ENCODE measurements at places on chromosomes 6 and 20. TPM values are rescaled to one million over a fixed set of nuclear protein-coding genes. Genes with fewer than 3 reads are reported as not detected.

DNA sequence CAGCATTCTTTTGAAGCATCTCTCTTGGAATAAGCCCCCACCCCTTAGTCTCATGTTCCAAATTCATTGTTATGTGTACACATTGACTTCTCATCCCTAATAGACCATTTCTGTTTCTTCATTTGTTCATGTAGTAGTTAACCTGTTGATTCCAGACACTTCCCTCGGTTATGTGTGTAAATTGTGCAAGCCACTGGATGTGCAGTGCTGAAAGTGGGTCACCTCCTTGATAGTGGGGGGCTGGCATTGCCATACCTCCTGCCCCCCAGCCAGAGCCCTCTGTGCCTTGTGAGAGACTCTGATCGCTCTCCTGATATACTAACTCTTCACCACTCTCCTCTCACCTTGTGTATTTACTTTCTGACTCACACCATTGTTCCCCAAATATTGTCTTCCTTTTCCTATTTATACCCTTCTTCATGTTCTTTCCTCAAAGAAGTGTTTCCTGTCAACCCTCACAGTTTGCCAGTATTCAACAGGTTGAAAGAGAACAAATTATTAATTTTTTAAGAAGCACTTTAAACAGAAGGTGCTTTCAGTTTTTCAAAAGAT is 59.0 kb downstream of the HIVEP1 start:
- no peak overlapping the region for H3K27ac ChIP-seq
- no peaks in the 10 kb centered on the region for H3K27me3 ChIP-seq
- H3K4me1 ChIP-seq = peaks cover 19% of the 10 kb centered on the region
- no peak overlapping the region for H3K4me3 ChIP-seq
- no peak for DNase-seq

- no peak overlapping the region for H3K27ac ChIP-seq
- no peak overlapping the region for H3K4me3 ChIP-seq
- H3K27me3 ChIP-seq = no peaks in the 10 kb centered on the region
- peaks cover 7% of the 10 kb centered on the region for H3K36me3 ChIP-seq
- DNase-seq = no peak
- H3K4me1 ChIP-seq = peaks cover 9% of the 10 kb centered on the region
Observed at GRCh38 chr6:82205930-82206392, 41.6 kb downstream of the IBTK start.

DNA sequence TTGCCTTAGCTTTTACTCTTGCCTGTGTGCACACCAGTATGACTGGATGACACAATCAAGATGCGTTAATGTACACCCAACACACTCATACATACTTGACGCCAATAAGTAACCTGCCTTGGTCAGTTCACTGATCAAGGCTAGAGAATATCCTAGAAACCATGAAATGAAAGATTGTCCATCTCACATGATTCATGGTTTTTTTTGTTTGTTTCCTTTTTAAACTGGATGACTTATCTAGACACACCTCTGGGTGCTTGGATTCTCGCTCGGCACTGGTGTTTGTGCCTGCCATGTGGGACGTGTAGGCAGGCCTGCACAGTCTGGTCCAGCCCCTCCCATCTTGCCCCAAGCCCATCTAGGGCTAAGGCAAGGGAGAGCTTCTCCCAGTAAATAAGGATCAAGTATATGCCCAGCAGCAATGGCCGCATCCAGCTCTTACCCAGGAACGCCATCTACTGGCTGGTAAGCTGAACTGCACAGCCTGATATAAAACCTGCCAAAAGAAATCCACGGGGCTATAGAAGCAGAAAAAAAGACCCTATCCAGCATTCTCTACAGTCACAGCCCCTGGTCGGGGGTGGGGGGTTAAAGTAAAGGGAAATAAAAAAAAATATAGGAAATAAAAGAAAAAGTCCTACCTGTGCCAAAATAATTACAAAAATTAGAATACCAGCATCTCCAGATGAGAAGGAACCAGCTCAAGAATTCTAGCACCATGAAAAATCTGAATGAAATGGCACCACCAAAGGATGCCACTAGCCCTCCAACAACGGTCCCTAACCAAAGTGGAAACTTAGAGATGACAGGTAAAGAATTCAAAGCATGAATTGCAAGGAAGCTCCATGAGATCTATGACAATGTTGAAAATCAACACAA is 73.3 kb downstream of the OTOR start:
- H3K27me3 ChIP-seq = peaks cover 7% of the 10 kb centered on the region
- H3K36me3 ChIP-seq = peaks cover 5% of the 10 kb centered on the region
- no peaks in the 10 kb centered on the region for H3K4me1 ChIP-seq
- no peak overlapping the region for H3K4me3 ChIP-seq
- peak; percentile 32 for DNase-seq
- H3K27ac ChIP-seq = no peak overlapping the region

GRCh38 chr20:61968932-61969331 is 96.7 kb downstream of the TAF4 start:
- no peaks in the 10 kb centered on the region for H3K4me1 ChIP-seq
- peaks cover 6% of the 10 kb centered on the region for H3K36me3 ChIP-seq
- H3K4me3 ChIP-seq = no peak overlapping the region
- DNase-seq = no peak
- no peak overlapping the region for H3K27ac ChIP-seq

- H3K27me3 ChIP-seq = no peaks in the 10 kb centered on the region
- peak overlapping the region; percentile 72 for H3K27ac ChIP-seq
- H3K4me1 ChIP-seq = peaks cover 7% of the 10 kb centered on the region
- H3K4me3 ChIP-seq = peak overlapping the region; percentile 91
- DNase-seq = no peak
- H3K36me3 ChIP-seq = no peaks in the 10 kb centered on the region
Observed at GRCh38 chr6:53066077-53066417, 843 bp downstream of the FBXO9 start.

- H3K36me3 ChIP-seq = no peaks in the 10 kb centered on the region
- H3K4me3 ChIP-seq = peak overlapping the region; percentile 75
- H3K27me3 ChIP-seq = peaks cover 18% of the 10 kb centered on the region
- no peak overlapping the region for H3K27ac ChIP-seq
- peaks cover 3% of the 10 kb centered on the region for H3K4me1 ChIP-seq
- no peak for DNase-seq
Observed at GRCh38 chr20:51562027-51562331, 19.5 kb upstream of the NFATC2 start.

GRCh38 chr20:50038574-50038991 is 55.8 kb downstream of the SNAI1 start:
- peaks cover 2% of the 10 kb centered on the region for H3K4me1 ChIP-seq
- DNase-seq = no peak
- no peak overlapping the region for H3K27ac ChIP-seq

DNA sequence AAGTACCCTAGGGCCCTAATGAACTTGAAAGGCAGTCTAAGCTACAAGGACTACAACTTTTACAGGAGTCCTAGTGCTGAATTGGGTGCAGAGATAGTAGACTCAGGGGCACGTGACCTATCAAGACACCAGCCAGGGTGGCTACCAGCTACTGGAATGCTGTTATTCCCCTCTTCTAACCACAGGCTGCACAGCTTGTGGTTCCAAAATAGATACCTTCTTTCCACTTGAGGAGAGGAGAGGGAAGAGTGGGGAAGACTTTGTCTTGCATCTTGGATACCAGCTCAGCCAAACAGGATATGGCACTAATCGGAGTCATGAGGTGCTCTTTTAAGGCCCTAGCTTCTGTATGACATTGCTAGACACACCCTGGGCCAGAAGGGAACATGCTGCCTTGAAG is 60.0 kb upstream of the MTRF1L start:
- H3K27ac ChIP-seq = no peak overlapping the region
- peaks cover 2% of the 10 kb centered on the region for H3K27me3 ChIP-seq
- H3K4me3 ChIP-seq = no peak overlapping the region
- H3K36me3 ChIP-seq = peaks cover 14% of the 10 kb centered on the region
- no peak for DNase-seq

GRCh38 chr6:24574809-24575208 is 71.2 kb downstream of the KIAA0319 start:
- no peak overlapping the region for H3K27ac ChIP-seq
- no peaks in the 10 kb centered on the region for H3K36me3 ChIP-seq
- DNase-seq = no peak

GRCh38 chr20:51497542-51498467 is 44.7 kb downstream of the NFATC2 start:
- no peak for DNase-seq
- H3K36me3 ChIP-seq = no peaks in the 10 kb centered on the region
- no peak overlapping the region for H3K4me3 ChIP-seq
- no peak overlapping the region for H3K27ac ChIP-seq
- peaks cover 3% of the 10 kb centered on the region for H3K27me3 ChIP-seq

DNA sequence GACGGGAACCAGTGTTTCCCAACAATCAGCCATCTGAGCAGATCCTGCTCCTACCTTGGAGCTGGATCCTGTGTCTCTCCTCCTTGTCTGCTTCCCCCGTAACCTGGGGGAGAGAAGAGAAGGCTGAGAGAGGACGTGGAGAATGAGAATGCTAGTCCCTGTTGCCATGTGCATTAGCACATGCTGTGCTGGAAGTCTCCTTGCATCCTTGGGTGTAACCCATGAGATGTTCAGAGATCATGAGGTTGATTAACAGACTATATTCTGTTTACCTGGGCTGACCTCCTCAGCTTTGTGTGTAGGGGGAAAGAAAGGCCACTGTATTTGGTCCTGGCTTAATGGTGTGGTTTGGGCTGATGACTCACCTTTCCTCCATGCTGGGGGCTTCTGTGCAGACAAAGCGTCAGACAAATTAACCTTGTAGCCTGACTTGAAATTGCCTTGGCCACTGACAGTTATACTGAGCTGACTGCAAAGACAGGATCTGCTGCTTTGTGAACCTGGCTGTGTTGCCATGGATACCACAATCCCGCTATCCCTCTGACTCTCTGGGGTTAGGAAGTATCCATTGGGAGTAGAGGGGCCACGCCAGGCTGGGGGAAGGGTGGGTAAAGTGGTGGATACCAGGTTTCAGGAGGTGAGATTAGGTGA is 243.7 kb upstream of the CHD6 start:
- no peaks in the 10 kb centered on the region for H3K4me1 ChIP-seq
- no peak for DNase-seq
- peaks cover 2% of the 10 kb centered on the region for H3K27me3 ChIP-seq
- H3K36me3 ChIP-seq = no peaks in the 10 kb centered on the region
- no peak overlapping the region for H3K27ac ChIP-seq

- DNase-seq = no peak
- no peak overlapping the region for H3K27ac ChIP-seq
- H3K27me3 ChIP-seq = peaks cover 2% of the 10 kb centered on the region
- peaks cover 10% of the 10 kb centered on the region for H3K36me3 ChIP-seq
Observed at GRCh38 chr6:154715446-154715845, 17.8 kb upstream of the SCAF8 start.

DNA sequence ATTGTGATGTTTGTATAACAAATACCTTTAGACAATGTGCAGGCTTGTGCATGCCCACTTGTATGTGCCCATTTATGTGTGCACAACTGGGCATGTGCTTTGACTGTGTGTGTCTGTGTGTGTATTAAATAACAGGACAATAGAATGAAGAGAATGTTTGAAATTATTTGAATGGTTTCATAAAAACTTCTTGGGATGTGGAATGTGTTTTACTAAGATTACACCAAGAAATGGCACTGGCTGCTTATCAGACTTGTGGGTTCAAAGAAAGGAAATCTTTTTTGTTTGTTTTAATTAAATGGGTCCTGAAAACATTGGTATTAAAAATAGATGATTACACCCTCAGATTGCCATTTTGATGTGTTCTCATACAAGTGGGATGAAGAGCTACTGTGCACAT is 191.6 kb upstream of the CCN2 start:
- peaks cover 3% of the 10 kb centered on the region for H3K4me1 ChIP-seq
- no peak overlapping the region for H3K4me3 ChIP-seq
- H3K27ac ChIP-seq = no peak overlapping the region
- no peak for DNase-seq

GRCh38 chr6:21161707-21162106 is 431.8 kb upstream of the SOX4 start:
- H3K4me1 ChIP-seq = peaks cover 11% of the 10 kb centered on the region
- H3K4me3 ChIP-seq = no peak overlapping the region
- H3K36me3 ChIP-seq = no peaks in the 10 kb centered on the region

DNA sequence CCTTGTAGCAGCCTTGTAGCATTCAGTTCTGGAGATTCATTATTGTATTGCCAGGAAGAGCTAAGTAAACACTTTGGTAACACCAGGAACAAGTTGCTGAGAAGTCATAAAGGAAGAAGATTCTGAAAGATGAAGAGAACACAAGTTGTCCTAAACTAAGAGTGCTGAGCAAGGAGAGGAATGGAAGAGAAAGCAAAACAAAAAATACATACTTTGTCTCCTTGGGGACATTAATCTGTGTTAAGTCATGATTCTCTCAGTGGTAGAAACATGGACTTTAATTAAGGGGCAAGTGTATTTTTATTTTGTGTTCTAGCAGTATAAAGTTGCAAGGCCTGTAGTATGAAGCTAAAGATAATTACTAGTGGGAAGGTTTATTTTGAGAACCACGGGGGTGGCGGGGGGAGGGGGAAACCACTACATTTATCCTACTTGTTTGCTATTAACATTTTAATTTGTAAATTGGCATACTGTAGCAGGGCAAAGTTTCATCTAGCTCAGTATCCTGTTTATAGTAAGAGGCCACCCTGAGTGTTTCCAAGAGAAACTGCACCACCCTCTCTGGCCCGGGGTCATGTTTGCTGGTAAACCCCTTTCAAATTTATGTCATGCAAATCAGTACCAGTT is 463.0 kb downstream of the CDKAL1 start:
- DNase-seq = no peak
- H3K4me3 ChIP-seq = no peak overlapping the region
- no peaks in the 10 kb centered on the region for H3K4me1 ChIP-seq
- no peaks in the 10 kb centered on the region for H3K27me3 ChIP-seq

- no peaks in the 10 kb centered on the region for H3K36me3 ChIP-seq
- peaks cover 3% of the 10 kb centered on the region for H3K4me1 ChIP-seq
- H3K27me3 ChIP-seq = no peaks in the 10 kb centered on the region
- no peak overlapping the region for H3K27ac ChIP-seq
- no peak overlapping the region for H3K4me3 ChIP-seq
Observed at GRCh38 chr20:2156666-2157624, 55.3 kb downstream of the STK35 start.

- no peaks in the 10 kb centered on the region for H3K36me3 ChIP-seq
- H3K27ac ChIP-seq = no peak overlapping the region
- no peak for DNase-seq
- no peaks in the 10 kb centered on the region for H3K4me1 ChIP-seq
Observed at GRCh38 chr6:18609715-18610114, 222.6 kb downstream of the RNF144B start.

Gene BMP6
- total RNA-seq = 0.25 TPM

Gene LAMA5
- total RNA-seq = 724 TPM

Gene HAO1
- not detected for total RNA-seq

Gene APCDD1L
- not detected for total RNA-seq

Gene FLRT3
- total RNA-seq = 5.7 TPM

Gene ZNF165
- total RNA-seq = 0.47 TPM

Gene MYL9
- 2.0 TPM for total RNA-seq

Gene ZSCAN16
- 20.0 TPM for total RNA-seq

Gene UNC93A
- total RNA-seq = not detected

Gene CENPQ
- 3.4 TPM for total RNA-seq

Gene PRPH2
- not detected for total RNA-seq

Gene CDH22
- total RNA-seq = 7.9 TPM

Gene IP6K3
- 2.7 TPM for total RNA-seq
